ENCODE measurements at places on chromosomes 12 and 14.

DNA sequence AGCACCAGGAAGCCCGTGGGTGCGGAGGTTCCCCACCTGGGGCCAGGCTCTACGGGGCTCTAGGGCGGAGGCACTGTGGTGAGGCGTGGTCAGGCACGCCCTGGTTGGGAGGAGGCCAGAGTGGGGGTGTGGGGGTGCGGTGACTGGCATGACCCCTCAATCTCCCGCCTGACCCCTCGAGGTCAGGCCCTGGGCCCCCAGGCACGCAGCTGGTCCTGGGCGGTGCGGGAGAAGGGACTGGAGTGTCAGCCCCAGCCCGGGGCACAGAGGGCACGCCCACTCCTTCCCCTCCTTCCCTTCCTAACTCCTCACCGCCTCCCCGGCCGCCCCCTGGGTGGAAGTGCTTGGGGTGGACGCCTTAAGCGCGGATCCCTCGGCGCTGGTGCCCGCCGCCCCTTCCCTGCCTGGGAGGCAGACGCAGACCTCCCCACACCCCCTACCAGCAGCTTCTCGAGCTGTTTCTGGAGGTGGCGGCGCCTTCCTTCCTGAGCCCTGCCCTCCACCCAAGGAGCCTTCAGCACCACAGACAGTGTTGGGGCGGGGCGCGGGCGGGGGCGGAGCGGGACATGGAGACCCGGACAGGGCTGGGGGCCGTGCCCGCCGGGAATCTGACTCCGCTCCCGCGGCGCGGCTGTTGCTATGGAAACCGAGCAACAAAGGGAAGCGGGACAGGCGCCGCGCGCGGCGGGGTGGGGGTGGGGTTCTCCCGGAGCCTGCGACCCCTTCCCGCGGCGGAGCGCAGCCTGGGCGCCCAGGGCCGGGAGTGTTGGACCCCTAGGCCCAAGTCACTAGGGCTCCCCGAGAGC, 741 bp upstream of the CRIP2 start:
- DNase-seq = peak; percentile 95

GRCh38 chr14:72751276-72752033, 142.4 kb downstream of the DPF3 start:
- DNase-seq = no peak

- DNase-seq = no peak
Measured at GRCh38 chr12:130126023-130126432, 36.2 kb upstream of the FZD10 start.

GRCh38 chr14:49619730-49620129, 696 bp downstream of the RPL36AL start:
- no peak for DNase-seq

DNA sequence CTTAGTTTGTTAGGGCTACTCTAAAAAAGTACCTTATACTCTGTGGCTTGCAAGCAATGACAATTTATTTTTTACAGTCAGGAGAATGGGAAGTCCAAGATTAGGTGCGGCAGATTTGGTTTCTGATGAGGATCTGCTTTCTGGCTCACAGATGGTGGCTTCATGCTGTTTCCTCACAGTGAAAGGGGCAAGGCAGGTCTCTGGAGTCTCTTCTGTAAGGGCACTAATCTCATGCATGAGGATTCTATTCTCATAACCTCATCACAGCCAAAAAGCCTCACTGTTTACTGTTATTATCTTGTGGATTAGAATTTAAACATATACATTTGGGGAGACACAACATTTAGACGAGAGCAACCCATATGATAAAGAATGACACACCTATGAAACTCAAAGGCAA, 1957.4 kb upstream of the SEL1L start:
- DNase-seq = no peak

DNA sequence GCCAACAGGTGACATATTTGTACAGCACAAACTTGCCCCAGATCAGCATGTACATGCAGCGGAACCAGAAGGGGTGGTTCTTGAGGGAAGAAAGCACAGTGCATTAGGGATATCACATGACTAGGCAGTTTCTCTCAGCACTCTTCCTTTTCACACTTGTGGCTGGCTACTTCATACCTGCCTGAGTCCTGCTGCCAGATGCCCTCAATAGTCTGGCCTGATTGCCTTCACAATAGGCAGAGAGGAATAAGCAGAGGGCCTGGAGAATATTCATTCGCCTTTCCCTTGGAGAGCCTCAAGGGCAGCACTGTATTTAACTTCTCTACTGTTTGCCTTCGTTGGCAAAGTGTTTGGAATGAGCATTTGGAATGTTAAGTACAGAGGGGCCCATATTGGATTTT, 7.9 kb downstream of the EMG1 start:
- DNase-seq = no peak

- DNase-seq = no peak
Measured at GRCh38 chr14:92546347-92547053, 32.9 kb downstream of the RIN3 start.

- no peak for DNase-seq
Measured at GRCh38 chr14:55540847-55541773, 38.9 kb upstream of the KTN1 start.

Measured in renal cortex interstitium (tissue), 15 donors.